ENCODE measurements at places on chromosomes 16 and 17.

DNA sequence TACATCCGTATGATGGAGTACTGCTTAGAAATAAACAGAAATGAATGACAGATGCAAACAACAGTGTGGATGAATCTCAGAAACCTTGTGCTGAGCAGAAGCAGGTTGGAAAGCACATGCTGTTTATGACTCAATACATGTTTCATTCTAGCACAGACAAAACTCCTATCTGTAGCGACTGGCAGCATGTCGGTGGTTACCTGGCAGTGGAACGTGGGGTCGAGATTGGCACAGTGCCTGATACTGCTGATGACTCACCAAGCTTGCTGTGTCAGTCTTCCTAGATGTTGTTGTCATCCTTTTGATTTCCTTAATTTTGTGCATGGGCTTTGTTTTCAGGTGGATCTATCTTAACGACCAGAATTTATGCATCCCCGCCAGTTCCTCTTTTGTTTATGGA, 62.1 kb downstream of the GAN start:
- no peak for DNase-seq

- DNase-seq: no peak
Measured at GRCh38 chr17:11736613-11737312, 138.5 kb downstream of the DNAH9 start.

- peak; percentile 94 for DNase-seq
Measured at GRCh38 chr17:69654981-69655855, 240.7 kb downstream of the MAP2K6 start.

DNA sequence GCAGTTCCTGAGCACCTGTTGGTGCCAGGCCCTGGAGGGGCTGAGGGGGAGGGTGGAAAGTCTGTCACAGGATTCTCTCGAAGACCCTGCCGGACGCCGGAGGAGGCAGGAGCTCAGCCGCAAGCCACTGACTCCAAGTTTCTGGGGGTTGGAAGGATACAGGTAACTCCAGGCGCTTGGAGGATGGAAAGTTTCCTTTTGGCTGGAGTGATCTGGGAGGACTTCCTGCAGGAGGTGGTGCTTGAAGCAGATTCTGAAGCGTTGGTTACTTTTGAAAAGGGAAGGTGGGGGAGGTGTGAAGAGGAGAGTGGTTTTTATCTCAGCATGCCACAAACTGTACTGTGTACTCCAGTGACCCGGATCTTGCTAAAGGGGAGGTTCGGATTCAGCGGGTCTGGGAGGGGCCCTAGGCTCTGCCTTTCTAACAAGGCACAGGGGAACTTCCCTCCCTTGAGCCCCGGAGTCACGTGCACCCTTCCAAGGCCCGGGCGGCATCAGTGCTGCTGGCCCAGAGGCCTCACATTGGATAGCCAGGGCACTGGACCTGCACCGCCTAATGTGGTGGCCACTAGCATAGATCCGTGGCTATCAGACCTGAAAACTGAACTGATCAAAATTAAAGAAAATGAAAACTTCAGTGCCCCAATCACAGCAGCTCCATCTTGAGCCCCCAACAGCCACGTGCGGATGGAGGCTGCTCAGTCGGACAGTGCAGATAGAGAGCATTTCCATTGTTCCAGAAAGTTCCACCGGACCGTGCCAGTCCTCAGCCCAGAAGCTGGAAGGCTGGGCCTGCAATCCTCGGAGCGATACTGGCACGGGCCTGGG, 42.2 kb upstream of the GSE1 start:
- DNase-seq: no peak

GRCh38 chr16:4247460-4247784, 5.5 kb upstream of the SRL start:
- DNase-seq: no peak

- DNase-seq: no peak
Measured at GRCh38 chr16:29663016-29663806, at the start of gene SPN. Gene SPN (plus strand): TSS chr16:29663247. CDS start chr16:29663729, 482 bp downstream.

DNA sequence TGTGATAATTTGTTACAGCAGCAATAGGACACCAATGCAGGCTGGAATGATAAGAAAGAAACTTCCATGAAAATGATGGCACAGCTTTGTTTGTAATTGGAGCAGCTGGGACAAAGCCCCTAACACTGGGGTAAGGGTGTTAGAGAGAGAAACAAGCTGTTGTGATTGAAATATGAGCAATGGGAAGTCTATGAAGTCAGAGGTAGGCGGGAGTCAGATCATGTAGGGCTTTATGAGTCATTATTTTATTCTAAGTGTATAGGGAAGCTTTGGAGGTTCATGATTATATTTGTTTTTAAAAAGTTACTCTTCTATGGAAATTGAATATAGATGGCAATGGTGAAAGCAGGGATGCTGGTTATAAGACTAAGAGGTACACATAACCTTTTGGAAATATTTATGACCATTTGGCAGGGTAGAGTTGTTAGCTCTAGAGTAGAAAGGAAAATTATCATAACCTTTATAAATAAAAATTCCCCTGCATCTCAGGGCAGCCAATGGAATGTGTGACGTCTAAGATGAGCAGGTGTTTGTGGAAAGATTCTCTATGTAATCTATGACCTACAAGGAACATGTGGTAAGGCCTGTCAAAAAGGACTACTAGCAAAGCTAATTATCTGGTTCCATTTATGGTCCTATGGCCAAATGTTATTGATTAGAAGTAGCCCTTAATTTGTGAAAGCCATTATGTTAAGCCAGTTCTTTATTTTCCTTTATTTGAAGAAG, 85.6 kb downstream of the KCNJ2 start:
- peak; percentile 2 for DNase-seq

- DNase-seq: peak; percentile 29
Measured at GRCh38 chr16:70688246-70688742, 2.4 kb upstream of the MTSS2 start.

DNA sequence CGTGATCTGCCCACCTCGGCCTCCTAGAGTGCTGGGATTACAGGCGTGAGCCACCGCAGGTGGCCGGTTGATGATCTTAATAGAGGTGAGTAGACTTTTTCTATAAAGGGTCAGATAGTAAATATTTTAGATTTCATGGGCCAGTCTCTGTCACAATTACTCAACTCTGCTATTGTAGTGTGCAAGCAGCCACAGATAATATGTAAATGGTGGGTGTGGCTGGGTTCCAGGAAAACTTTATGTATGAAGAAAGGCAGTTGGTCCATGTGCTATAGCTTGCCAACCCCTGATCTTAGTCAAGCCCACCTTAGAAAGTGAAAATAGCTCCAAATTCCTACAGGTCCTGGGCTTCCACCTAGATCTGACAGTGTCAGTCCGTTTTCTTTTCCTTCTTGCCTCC, 94.9 kb upstream of the PMFBP1 start:
- DNase-seq: no peak

DNA sequence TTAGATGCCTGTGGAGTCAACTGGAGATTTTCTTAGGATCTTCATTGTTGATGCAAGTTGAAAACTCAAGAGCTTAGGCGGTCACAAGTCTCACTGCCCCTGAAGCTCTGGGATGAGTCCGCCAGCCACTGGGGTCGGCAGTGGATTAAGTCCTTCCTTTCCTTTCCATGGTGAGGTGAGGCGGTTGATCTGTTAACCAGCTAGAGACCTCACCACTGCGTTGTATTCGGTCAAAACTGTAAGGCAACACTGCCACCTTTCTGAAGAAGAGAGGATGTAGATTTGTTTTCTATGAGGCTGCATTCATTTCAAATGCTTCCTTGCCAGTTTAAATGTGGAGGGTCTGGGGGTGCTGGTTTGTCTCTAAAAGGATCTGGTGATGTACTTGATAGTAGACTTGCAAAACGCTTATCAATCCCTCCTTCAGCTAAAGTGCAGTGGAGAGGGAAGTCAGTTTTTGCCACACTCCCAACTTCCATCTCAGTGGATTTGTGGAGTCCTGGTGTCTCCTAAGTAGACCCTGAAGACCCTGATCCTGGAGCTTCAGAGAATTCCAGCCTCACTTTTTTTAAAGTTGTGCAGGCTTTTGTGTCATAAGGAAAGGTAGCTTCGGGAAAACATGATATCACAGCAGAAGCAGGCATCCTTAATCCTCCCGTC, 1.7 kb downstream of the MYOCD start:
- peak; percentile 92 for DNase-seq
